Activated gamma-delta T cell treated with anti-CD3 and anti-CD28 coated beads, Interleukin-2, amount 50 U/mL, for 16 hours (primary cell): ENCODE measurements at places on chromosomes 11 and 22.

DNA sequence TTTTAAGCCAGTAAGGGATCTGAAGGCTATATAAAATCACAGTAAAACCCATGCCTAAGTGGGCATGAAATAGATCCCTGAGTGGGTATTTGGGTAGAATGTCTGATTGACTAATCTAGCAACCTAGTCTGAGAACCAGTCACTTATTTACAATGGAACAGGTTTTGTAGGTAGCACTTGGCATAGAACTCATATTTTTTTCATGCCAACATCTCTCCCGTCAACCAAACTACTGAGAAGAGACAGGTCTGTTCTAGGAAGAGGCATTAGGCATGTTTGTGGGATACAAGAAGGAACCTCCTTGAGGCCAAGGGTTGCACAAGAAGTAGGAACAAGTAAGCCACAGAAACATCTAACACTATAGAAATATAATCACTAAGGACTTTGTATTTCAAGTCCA is 840.4 kb upstream of the TENM4 start:
- DNase-seq: no peak

DNA sequence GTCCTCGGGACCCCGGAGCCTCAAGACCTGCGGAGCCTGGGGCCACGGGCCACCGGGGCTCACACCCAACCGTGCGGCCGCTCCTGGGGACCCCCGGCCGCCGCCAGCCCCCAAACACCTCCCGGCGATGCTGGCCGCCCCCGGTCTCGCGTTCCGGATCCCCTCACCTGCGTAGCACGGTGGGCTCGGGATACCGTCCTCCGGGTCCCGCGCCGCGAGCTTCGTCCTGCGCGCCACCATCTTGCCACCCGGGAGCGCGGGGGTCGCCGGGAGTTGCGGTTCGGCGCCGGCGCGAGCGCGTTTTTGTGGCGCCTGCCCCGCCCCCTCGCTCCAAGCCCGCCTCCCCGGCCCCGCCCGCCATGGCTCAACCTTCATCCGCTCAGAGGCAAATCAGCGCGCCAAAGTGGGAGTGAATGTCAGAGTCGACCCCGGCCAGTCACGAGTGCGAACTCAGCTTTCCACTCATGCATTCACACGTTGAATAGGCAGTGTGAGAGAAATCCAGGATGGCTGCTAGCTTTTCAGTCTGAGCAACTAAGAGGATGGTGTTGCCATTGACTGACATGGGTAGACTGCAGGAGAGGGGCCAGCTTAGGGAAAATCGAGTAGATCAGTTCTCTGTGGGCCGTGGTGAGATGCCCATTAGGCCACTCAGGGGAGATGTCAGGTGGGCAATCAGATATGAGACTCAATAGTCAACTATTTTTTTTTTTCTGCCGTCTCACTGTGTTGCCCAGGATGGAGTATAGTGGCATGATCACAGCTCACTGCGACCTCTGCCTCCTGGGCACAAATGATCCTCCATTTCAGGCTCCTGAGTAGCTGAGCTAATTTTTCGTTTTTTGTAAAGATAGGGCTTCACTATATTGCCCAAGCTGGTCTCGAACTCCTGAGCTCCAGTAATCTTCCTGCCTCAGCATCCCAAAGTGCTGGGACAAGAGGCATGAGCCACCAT is 28.3 kb downstream of the SERHL2 start:
- peak; percentile 74 for DNase-seq

GRCh38 chr11:3808861-3809623 is 682 bp downstream of the PGAP2 start:
- DNase-seq: no peak

DNA sequence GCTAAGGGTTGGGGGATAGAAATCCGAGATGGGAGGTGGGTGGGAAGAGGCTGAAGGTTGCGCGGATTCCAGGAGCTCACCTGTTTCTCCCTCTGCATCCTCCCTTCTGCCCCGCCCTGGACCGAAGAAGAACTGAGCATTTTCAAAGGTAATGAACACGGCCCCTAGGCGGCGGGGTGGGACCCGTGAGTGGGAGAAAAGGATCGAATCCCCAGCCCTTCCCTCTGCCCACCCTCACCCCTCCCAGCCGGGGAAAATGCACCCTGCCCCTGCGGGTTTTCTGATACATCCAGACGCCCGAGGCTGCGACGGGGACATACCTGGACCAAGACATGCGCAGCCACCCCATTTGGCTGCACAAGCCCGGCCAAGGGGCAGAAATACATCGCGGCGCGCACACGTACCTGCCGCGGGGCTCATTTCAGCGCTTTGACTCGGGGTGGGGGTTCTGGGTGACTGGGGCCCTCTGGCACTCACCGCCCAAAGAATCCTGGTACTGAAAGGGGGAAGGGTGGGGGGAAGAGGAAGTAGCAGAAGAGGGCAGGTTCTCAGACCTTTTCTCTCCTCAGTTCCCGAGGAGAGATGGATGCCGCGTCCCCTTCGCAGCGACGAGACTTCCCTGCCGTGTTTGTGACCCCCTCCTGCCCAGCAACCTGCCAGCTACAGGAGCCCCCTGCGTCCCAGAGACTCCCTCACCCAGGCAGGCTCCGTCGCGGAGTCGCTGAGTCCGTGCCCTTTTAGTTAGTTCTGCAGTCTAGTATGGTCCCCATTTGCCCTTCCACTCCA is 6.0 kb downstream of the VSIG2 start:
- DNase-seq: no peak

- DNase-seq: no peak
Measured at GRCh38 chr22:46018859-46019258, 41.9 kb upstream of the WNT7B start.

- no peak for DNase-seq
Measured at GRCh38 chr22:28142361-28142961, 223.4 kb upstream of the PITPNB start.

- DNase-seq: no peak
Measured at GRCh38 chr11:69375316-69376154, 81.6 kb downstream of the MYEOV start.

- DNase-seq: peak; percentile 16
Measured at GRCh38 chr11:77151804-77152509, 23.9 kb downstream of the MYO7A start.

DNA sequence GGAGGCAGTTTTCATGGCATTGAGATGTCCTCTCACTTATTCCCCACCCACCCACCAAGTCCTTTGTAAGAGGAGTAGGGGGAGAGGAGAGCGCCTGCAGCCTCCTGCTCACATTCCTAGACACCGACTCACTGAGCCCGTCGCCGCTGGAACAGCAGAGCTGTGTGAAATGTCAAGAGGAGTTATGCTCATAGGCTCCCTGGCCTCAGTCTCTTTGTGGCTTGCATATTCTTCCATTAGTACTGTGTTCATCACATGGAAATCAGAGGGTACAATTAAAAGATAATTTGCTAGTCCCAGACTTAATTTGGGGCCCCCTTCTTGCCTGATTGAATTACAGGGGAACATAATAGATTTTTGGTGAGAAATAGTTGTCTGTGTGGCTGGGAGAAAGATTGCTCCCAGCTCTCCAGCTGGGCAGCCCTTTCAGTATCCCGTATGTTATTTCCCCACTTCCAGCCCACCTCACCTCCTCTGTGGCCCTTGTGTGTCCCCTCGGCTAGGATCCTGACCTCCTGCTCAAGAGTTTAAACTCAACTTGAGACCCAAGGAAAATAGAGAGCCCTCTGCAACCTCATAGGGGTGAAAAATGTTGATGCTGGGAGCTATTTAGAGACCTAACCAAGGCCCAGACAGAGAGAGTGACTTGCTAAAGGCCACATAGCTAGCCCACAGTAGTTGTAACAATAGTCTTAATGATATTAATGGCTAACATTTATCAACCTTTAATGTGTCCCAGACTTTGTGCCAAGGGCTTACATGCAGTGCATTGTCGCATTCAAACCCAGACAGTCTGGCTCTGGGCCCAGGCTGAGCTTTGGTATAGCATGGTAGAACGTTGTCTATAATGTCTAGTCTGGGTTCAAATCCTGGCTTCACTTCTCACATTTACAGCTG is 32.2 kb downstream of the LIMK2 start:
- DNase-seq: no peak

DNA sequence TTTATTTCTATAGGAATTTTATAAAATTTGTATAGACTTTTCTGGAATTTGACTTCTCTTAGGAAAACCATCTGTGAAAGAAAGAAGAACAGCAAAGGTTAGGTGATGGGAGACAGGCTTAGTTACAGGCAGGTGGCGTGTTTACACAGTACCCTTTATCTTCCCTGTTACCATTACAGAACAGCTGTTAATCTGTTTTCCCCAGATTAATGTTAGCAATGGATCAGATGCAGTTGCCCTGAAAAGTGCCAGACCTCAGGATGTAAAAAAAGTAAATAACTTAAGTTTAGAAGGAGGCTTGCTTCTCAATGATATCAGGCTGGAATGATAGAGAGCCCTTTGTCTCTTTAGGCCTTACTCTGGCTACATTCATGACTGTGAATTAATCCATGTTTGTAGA is 1186.5 kb upstream of the TENM4 start:
- no peak for DNase-seq

GRCh38 chr11:2837096-2837601 is 48.4 kb downstream of the CDKN1C start:
- DNase-seq: no peak

GRCh38 chr11:22707119-22707899 is 40.9 kb downstream of the GAS2 start:
- DNase-seq: no peak

- no peak for DNase-seq
Measured at GRCh38 chr11:10490032-10490397, 35.0 kb downstream of the AMPD3 start.

DNA sequence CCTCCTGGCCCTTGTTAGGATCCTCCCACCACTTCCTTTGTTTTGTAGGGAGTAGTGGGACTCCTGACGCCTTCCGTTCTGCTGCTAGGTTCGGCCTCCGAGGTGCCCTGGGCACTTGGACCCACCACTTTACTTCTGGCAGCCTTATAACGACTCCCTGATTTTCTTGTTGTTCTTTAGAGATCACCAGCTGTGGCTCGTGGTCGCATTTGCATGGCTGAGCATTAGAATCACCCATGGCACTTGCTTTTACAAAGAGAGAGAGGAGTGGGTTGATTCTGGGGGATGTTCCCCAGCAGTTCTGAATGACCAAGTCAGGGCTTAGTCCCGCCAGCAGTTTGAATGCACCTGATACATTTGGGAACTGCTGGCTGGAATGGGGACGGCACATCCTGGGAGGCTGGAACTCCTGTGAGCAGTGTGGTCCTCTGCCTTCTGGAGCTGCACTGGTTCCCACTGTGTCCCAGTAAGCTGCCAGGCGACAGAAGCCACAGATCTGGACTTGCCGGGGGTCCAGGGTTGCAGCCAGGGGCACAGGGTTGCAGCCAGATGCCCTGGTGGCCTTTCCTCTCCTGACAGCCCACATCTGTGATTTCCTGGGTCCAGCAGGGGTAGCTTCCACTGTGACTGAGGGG is 4.1 kb downstream of the TUB start:
- no peak for DNase-seq

- no peak for DNase-seq
Measured at GRCh38 chr11:77506857-77507256, 33.0 kb upstream of the PAK1 start.

DNA sequence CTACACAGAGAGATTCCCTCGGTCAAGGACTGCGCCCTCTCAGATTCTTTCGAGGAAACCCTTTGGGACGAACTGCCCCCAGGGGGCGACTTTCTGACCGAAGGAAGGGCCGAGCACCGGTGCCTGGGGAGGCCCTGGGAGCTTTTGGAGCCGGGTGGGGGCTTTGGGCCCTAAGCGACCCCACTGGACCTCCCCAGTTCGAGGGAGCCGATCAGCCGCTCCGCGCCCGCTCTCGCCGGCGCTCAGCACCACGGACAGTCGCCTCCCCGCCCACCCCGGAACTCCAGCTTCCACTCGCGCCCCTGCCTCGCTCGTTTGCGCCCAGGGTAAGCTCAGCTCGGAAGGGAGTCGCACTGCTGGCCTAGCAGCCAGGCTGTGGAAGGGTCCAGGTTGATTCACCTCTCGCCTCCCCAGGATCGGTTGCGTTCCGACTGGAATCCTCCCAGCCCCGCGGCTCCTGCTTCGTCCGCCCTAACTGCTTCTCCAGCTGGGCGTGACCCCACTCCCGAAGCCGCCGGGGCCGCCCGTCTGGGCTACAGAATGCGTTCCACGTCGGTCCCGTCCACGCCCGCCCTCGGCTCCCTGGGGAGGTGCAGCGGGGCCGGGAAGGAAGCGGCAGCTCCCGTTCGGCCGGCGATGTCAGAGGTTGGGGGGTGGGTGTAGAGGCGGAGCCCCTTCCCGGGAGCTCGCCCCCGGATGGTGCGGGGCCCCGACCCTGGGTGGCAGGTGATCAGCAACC is 428 bp downstream of the SCN3B start:
- DNase-seq: no peak

DNA sequence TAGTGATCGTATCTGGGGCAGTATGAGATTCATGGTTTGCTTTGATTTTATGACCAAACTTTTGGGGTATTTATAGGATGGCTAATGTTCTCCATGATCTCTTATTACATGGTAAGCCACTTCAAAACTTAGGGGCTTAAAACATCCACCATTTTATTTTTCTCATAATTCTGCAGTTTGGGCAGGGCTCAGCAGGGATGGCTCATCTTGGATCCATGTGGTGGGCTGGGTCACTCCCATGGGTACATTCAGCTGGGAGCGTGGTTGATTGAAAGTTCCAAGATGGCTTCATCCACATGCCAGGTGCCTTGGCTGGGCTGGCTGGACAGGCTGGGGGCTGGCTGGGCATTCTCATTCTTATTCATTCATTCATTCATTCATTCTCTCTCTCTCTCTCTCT is 30.5 kb upstream of the FGF19 start:
- no peak for DNase-seq

GRCh38 chr11:84673753-84674152 is 953.4 kb downstream of the DLG2 start:
- no peak for DNase-seq

- DNase-seq: no peak
Measured at GRCh38 chr11:57574061-57574460, 6.6 kb upstream of the UBE2L6 start.

GRCh38 chr11:75208446-75208845 is 32.1 kb upstream of the TPBGL start:
- no peak for DNase-seq

DNA sequence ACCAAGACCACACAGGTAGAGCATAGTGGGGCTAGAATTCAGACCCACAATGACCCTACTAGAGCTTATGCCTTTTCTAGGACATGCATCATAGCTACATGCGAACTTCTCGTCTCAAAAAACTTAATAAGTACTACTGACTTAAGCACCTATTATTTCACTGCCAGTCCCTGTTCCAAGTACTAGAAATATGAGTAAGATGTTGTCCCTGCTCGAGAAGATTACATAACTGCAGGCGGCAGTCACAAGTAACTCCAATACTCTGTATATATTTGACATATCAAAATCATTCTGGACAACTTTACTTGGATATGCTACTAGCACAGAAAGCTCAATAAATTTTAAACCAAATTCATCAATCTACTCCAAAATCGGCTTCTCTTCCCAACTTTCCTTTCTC is 235.0 kb downstream of the TTC28 start:
- no peak for DNase-seq

GRCh38 chr11:71554996-71555395 is 6.8 kb downstream of the KRTAP5-9 start:
- no peak for DNase-seq

DNA sequence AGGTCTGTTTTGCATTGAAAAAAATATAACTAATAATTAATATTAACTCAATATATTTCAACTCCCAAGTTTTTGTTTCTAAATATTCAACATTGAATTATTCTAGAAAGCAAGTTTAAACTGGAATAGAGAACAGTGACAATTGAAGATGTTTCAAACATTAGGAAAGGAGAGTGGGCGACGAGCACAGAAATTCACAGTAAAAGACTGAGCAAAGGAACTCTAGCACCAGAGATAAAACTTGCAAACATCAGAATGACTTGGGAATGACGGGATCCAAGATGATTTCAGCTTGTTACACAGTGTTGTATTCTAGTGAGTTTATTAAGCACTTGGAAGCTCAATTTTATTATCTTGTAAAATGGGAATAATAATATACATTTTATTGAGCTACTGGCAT is 56.6 kb upstream of the CNTN5 start:
- DNase-seq: no peak
